ENCODE measurements at places on chromosomes 3 and 15. TPM values are rescaled to one million over a fixed set of nuclear protein-coding genes. Genes with fewer than 3 reads are reported as not detected.

CYB561D2 gene
- 23.9 TPM for total RNA-seq

ACKR2 gene
- total RNA-seq = 3.5 TPM

MAPKAPK3 gene
- total RNA-seq = 5.9 TPM

TLR9 gene
- not detected for total RNA-seq

CSPG4 gene
- under 0.01 TPM for total RNA-seq
